SW 1271 (cell line): ENCODE measurements at places on chromosomes 7 and 10.

DNA sequence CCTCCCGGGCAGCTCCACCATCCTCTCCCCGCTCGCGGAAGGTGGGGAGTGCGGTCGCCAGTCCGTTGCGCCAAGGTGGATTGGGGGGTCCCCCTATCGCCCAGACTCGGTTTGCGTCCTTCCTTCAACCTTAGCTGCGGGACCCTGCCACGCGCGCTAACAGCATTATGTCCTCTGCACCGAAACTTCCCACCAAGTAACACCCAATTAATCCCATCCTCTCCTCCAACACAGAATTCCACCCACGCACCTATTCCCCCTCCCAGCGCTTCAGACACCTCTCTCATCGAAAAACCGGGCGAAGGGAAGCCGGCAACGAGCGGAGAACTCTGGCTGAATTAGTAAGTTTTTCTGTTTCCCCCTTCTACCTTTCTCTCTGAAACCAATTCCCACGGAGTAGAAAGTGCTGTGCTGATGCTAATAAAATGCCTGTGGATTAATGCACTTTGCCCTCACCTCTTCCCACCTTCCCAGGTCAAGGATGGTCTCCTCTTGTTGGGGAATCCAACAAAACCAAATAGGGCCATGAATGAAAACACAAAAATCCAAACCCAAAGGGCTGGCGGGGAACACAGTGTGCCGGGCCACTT lies 947 bp downstream of the HOXA3 start:
- DNase-seq, result no peak

DNA sequence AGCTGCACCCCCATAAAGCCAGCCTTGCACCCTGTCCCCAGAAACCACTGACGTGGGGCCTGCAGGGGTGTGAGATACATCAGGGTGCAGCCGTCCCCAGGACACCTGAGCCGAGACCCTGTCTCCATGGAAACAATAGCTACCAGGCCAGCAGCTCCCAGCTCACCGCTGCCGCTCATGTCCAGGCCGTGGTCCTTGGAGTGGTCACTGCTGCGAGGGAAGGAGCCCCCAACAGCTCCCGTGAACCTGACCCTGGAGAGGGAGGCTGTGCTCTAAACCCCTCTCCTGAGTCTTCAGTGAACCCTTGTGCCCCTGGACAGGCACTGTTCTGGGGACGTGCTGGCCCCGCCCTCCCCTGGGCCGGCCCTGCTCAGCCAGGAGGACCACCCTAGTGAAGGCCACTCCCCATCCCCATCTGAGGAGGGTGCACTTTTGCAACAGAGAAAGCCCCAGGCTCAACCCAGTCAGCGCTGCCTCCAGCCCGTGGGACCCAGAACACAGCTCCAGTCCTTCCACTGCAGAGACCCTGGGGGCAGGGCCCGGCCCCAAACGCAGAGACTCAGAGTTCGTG lies 19.6 kb upstream of the INPP5A start:
- DNase-seq, result no peak

DNA sequence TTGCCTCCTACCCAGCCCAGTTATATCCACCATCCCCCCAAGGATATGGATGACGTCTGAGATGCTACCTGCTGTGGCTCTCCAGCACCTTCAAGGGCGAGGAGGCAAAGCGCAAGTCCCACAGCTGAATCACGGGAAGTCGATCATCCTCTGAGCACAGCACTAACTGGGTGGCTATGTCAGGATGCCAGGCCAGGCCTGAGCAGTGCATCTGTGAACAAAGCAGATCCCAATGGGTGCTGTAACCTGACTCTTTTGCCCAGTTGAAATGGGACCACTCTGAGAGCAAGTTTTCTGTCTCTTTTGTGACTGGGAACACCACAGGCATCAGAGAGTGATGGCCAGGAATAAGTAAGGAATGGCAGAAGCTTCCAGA lies 12.3 kb downstream of the SEC31B start:
- no peak for DNase-seq

GRCh38 chr7:96167424-96167823 lies 154.5 kb downstream of the SLC25A13 start:
- DNase-seq, result no peak

- no peak for DNase-seq
Observed at GRCh38 chr10:70722820-70723424, 50.6 kb downstream of the ADAMTS14 start.

DNA sequence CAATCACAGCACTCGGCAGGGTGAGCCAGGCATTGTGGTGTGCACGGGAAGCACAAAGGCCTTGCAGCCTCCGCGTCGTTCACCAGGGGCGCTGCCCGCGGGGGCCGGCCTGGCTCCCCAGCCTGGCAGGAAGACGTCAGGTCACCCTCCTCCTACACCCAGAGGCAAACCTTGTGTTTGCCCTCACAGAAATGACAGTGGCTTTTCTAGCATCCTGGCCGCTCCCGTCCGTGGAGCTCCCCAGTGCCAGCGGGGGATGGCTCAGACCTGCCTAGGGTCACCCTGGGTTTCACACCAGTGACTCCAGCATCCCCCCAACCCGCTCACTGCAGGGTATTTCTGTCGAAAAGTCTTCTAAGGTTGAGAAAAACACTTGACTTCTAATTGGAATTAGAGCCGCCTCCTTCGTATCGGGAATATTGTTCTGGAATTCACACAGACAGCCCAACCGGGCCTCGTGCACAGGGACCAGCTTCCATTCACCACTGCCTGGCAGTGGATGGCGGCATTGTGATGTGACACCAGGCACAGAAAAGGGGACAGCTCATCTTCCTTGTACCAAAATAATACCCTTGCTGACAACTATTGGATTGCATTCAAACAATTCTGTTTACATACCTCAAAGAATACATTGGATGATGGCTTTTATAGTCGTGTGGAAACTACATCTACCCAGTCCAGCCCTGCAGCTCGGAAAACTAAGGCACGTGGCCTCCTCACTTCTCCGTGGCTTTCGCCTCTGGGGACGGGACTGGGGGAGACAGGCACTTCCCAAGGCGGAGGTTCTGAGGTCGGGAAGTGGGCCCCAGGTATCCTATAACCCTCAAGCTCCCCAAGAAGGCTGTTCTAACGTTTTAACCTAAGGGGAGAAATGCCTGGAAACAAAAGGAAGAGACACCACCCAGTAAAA lies 109.0 kb downstream of the EBF3 start:
- DNase-seq, result no peak

DNA sequence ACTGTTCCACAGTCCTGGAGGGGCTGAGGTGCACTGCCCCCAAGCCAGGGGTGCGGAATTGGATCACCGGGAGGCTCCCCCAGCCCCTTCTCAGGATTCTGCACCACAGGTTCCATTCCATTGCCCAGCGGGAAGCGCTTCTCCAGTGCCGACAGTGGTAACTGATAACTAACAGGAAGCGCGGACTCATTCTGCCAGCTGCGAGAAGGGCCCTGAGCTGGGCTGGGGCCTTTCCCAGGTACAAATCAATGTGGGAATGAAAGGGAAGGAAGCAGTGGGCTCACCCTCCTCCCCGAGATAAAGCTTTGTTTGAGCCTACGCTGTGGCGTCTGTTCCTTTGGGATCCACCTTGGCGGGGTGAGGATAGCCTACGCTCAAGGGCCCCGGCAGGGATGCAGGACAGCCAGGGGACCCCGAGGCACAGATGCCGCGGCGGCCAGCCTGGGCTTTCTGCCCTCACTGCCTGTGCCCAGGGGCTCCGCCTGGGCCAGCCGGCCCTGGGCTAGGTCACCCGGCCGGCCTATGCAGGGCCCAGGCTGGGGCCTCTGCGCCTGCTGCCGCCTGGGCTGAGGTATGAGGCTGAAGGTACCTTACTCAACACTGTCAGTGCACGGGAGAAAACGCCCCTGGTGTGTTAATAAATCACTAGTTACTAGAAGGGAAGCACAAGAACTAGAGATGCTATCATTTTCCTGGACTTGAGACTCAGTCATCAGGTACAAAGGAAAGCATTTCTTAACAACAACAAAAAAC lies 39.4 kb downstream of the EN2 start:
- no peak for DNase-seq

GRCh38 chr10:24792638-24793037 lies 69.0 kb upstream of the ARHGAP21 start:
- DNase-seq, result no peak

DNA sequence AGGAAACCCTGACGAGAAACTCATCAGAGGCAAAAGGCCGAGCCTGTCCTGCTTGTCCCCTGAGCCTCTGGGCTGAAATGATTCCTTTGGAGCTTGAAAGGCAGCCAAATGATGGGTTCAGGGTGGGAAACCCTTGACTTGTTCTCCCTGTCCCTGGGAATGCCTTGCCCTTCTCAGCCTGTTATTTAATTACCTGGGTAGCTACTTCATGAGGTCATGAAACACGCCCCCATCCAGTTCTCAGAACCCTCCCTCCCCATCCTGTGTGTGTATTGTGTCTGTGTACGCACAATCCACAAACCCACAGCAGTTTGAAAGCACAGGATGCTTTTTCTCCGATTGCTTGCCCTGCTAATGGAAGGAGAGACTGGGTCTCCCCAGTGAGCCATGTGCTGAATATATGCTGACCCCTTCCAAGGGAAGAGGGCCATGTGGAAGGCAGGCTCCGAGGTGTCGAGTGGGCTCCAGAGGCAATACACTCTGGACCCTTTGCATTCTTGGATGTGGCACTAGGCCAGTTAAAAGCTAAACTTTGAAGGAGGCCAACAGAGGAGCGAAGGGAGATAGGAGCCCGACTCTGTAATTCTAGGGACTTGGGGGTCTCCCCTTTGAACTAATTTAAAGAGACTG lies 10.6 kb downstream of the DUSP5 start:
- DNase-seq, result no peak

DNA sequence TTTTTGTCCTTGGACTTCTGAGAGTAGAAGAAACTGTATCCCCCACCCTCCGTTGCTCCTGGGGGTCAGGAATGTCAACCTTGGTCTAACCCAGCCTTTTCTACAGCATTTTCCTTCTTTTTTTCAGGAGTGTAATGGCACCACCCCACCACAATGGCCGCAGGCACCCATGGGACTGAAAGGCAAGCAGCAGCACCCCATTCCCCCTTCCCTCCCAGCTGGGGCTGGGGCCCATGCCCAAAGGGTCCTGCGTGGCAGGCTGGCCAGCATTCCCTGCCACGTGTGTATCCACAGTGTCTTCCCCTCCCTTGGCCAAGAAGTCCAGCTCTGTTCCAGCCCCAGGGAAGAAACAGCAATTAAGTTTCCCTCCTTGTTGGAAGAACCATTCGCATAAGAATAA lies 106.9 kb downstream of the ZPBP start:
- no peak for DNase-seq

- no peak for DNase-seq
Observed at GRCh38 chr10:103193820-103194529, 903 bp upstream of the NT5C2 start.

DNA sequence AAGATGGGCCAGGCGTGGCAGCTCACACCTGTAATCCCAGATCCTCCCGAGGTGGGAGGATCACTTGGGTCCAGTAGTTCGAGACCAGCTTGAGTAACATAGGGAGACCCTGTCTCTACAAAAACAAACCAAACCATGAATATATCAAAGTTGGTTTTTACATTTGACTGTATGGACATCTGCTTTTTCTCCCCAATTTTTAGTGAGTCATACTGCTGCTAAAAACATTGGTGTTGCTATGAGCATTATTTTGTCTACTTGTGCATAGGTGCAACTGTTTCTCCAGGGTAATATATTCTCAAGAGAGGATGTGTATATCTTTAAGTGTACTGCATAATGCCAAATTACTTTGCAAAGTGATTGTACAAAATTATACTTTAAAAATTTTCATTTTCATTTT lies 769 bp upstream of the TMEM248 start:
- DNase-seq, result no peak

DNA sequence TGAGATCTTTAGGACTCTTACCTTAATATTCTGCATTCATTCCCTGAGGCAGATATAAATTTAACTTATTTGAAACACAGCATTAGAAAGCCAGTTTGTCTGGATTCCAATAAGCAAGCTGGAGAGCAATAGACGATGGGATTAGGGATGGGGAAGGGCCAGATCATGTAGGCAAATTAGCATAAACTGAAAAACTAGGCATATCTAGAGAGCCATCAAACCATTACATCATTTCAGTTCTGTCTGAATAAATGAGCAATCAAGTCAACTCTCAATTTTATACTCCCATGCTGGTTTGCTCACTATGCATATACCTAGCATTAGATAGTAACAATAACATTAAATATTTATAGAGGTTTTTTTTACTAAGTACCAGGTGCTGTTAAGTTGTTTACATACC lies 583.6 kb upstream of the LRRN3 start:
- no peak for DNase-seq

GRCh38 chr10:132487241-132488135 lies 50.1 kb upstream of the INPP5A start:
- DNase-seq, result no peak

GRCh38 chr10:95247200-95247880 lies 43.5 kb downstream of the PDLIM1 start:
- no peak for DNase-seq

GRCh38 chr10:16698461-16698860 lies 118.8 kb downstream of the RSU1 start:
- DNase-seq, result no peak

DNA sequence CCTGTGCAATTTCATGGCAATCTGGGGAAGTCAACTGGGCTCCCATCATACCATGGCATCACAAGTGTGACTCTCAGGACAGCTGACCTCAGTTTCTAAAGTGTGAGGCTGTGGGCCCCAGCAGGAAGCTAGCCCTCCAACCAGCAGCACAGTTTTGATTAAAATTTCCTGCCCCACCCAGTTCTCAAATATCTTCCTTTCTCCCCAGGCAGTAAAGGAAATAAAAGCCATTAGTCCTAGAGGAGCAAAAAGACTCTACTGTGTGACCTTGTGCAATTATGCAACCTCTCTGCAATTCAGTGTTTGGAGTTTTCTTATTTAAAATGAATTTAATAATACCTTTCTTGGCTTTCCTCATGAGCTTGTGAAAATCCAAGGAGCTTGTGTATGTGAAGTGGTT lies 143.1 kb upstream of the CDCA7L start:
- DNase-seq, result no peak

- no peak for DNase-seq
Observed at GRCh38 chr7:2220030-2220429, 12.7 kb downstream of the MAD1L1 start.
